ENCODE measurements at places on chromosomes 12 and 14. TPM values are rescaled to one million over a fixed set of nuclear protein-coding genes. Genes with fewer than 3 reads are reported as not detected.

DNA sequence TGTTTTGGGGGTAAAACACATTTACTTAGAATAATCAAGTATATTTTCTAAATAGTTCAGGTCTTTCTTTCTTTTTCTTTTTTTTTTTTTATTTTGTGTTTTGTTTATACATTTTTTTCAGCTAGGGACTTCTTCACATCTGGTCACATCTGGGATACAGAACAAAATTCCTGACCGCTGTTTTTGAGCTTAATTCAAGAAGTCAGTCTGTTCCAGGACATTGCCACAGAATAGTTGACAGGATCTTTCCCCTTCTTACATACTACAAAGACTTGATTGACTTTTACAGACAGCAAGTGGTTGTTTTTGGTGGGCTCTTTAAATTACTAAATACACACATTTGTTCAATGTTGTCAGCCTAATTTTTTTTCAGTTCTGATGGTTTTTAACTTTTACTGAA, 41.8 kb upstream of the DCN start:
- DNase-seq = no peak

Gene WDHD1
- 2.6 TPM for total RNA-seq

DNA sequence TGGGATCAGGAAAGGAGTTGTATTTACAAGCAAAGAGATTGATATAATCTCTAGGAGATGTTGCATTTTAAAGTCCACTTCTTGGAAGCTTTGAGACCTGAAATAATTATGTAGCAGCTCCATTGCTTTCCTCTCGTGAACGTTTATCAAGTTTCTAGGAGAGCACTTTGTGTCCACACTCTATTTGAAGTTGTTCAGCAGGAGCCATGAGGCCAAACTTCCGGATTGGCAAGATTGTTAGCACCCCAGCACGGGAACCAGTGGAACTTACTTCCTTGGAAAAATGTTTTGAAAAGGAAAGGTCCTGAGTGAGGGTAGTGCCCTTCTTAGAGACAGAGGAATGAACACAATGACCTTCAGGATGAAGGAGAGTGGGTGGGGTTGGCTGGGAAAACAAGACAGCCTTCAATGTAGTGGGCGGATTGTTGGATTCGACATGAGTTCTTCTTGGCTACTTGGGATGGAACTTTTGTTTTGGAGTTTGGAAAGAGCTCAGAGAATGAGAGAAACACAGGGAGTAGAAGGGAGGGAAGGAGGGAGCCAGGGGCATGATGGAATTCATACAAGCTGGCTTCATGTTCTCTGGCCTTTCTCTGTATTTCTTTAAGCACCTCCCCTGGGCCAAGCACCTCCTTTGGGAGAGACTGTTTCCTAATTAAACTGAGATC, 23.8 kb upstream of the CISTR start:
- no peak for DNase-seq

DNA sequence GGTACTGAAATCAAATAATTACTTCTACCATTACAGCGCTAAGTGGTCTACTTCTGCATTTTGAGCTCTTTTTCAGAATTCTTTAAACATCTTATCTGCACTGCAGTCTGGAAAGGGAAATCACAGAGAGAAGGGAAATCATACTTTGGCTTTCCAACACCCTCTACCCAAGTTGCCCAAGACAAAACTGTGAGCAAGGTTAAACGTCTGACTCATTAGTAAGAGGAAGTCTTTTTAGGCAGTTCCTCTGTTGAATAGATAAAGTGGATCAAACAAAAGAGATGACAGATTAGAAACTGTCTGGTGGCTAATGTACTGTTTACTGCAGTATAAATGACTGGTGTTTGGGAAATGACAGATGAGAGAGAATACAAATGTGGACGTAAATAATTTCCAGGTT, 858.1 kb downstream of the NRXN3 start:
- no peak for DNase-seq

GRCh38 chr14:81550001-81550637, 16.5 kb upstream of the SEL1L start:
- no peak for DNase-seq

GRCh38 chr14:97413022-97413539, 615.9 kb downstream of the VRK1 start:
- DNase-seq = peak; percentile 46

Gene SETD1B
- 10.6 TPM for total RNA-seq

GRCh38 chr12:26327975-26328644, 132.7 kb downstream of the SSPN start:
- DNase-seq = no peak

DNA sequence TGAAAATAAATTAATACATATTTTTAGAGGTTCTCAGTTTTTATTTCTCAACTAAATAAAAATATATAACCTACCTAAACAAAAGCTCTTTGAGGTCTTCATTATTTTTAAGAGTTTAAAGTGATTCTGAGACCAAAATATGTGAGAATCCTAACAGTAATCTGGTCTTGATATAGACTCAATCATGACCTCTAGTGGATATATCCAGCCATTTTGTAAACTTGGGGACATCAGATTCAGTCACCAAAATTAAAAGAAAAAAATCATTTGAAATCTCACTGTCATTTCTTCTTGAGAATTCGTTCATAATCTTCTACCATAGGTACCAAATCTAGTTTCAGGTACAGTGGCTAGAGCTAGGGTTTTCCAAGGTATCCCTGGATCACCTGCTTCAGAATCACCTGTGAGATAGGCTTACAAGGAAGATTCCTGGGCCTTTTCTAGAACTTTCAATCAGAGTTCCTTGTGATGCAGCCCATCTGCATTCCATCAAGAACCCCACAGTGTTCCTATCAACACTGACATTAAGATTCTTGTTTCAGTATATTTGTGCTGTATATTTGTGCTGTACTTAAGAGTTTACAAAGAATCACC, 214.9 kb downstream of the ADAMTS20 start:
- DNase-seq = no peak

Gene SLC4A8
- total RNA-seq = 0.04 TPM

DNA sequence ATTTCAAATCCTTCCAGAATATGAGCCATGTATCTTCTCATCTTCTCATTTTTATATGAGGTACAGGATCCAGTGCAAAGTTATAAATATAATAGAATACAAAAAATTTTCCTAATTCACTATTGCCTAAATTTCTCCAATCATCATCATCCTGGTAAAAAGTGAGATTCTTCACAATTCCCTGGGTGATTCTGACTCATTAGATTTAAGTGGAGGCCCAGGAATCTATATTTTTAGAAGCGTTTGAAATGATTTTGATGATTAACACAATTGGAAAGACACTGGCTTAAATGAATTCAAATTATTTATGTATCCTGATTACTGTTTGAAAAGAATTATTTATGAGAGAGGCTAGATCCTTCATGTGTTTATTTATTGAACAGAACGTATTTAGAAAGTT, 380.3 kb upstream of the PDE3A start:
- no peak for DNase-seq

Data from lower leg skin (tissue), 4 donors.